CD4-positive, alpha-beta T cell treated with Interleukin-6 at 100 ng/mL for 8 hours (primary cell): ENCODE measurements at places on chromosomes 7 and 10.

DNA sequence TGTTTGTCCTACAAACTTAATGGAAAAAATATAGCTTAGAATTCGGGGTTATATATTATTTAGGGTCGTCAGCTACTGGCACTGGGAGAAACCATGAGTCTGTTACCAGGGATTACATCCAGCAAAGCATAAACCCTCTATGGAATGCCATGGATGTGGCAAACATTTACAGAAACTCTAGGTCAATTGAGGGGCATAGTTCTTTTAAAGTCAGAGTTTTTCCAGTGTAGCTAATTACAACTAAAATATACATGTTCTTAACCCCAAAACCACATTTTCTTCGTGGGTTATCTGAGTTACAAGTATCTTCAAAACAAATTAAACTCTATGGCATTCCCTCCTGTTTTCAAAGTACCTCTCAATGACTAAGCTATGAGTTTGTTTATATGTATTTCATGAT, 99.3 kb upstream of the THSD7A start:
- no peak for DNase-seq

- peak; percentile 23 for DNase-seq
Observed at GRCh38 chr7:140059273-140060242, 3.2 kb downstream of the PARP12 start.

- DNase-seq = no peak
Observed at GRCh38 chr10:132745971-132746370, 40.0 kb downstream of the NKX6-2 start.

- no peak for DNase-seq
Observed at GRCh38 chr7:19107356-19108146, 9.9 kb downstream of the TWIST1 start.

GRCh38 chr7:87448388-87448787, 27.1 kb downstream of the ABCB4 start:
- no peak for DNase-seq

- no peak for DNase-seq
Observed at GRCh38 chr7:35260246-35260645, 6.3 kb upstream of the TBX20 start.

DNA sequence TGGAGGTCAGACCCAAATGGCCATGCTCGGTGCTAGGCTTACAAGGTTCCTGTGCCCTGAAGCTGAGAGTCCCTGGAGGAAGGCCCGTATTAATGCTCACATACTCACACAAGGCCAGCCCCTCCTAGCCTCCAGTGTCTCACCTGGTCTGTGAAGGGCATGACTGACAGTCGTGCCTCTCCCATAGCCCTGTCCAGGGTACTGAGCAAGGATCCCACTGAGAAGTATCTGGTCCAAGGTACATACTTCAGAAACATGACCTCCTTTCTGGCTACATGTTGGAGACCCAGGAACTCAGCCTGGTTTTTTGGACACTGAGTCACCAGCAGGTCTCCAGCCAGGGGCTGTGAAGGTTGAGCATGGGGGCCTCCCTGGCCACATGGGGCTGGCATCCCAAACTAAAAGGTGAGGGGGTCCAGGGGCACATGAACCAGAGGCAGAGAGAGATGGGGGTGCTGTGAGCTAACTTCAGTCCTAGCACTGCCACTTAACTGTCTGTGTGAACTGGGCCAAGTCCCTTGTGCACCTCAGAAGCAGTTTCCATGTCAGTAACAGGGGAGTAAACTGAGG, 17.6 kb upstream of the RASGEF1A start:
- DNase-seq = no peak

GRCh38 chr7:78081888-78082287, 283.3 kb downstream of the PHTF2 start:
- no peak for DNase-seq

DNA sequence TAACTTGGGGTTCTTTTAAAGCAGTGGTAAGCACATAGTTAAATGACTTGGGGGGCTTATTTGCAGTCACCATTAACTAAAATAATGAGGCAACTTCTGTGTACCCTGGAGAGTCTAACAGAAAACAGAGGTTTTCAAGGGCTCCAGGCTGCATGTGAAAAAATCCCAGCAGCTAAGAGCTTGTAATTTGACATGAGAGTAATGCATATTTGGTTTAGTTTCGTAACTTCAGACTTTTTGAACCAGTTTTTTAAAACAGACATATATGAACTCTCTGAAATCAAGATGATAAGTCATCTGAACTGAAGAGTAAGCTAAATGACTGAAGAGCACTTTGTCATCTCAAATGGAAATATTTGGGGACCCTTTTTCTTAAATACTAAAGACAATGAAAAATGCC, 40.2 kb upstream of the IFRD1 start:
- DNase-seq = no peak

DNA sequence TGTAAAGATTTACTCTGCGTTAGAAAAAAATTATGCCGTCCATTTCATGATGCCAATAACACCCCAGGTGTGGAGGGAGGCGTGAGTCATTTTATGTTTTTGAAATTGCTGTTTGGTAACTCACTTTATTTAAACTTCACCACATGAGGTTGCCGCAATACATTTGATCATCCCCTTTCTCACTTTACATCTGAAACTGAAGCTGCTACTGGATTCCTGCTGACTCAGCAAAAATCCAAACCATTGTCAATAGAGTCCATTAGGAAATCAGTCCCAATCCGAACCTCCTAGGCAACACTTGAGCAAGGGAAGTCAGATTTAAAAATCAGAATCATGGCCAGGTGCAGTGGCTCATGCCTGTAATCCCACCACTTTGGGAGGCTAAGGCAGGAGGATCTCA, 136.6 kb upstream of the SVIL start:
- DNase-seq = no peak

GRCh38 chr7:55733241-55734140, 129.1 kb downstream of the SEPTIN14 start:
- no peak for DNase-seq

DNA sequence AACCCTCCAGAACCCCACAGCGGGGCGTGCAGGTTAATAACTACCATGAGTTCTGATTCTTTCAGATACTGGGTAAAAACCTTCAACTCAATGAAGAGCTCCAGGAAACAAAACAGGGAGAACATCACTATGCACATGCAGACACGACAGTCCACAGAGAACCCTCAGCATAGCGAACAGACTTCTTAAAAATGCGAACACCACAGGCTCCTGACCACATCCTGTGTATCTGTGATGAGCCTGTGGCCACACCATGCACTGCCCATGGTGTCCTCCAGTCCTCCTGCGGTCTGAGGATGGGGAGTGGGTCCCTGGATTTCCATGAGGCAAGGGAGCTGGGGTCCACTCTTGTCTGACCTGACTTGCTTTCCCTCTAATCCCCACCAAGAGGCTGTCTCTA, 107.2 kb downstream of the COBL start:
- no peak for DNase-seq

DNA sequence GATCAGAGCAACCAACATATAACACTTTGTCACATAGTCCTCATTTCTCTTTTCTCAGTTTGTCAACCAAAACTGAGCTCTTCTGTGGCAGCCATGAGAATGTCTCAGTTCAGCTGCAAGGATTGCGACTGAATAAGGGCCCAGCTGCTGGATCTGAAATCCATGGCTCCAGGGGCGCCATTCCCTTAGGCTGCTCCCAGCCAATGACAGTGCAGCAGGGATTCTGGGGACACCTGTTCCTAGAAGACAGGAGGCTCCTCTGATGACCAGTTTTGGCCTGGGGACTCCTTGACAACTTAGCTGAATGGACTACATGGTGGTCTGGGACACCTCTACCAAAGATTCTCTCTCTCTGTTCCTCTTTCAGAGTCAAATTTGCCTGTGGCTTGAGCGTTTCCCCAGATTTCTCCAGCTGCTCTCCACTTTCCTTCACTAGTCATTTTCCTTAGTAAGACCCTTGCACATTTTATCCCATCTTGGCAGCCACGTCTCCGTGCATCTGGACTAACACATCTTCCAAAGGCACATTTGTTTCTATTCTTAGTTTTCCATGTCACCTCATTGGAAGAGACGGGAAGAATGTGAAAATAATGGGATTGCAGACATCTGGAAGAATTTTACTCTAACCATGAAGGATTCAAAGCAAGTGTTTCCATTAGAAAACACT, 28.1 kb upstream of the KIF5B start:
- DNase-seq = no peak

DNA sequence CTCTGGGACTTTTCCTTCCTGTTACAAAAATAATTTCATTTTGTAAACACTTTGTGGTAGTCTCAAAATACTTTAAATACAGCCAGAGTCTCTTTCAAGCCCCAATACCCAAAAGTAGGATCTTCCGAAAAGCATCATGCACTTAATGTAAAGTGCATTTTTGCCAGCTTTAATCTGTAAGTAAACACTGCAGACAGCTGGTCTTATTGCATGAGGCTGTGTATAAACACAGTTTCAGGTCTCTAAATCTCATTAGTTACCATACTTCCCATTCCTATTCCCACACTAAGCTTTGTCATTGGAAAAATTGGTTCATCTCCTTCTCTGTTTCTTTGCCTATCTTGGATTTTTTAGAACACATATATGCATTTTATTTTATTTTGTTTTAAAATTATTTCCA, 87.6 kb upstream of the GNAI1 start:
- no peak for DNase-seq

DNA sequence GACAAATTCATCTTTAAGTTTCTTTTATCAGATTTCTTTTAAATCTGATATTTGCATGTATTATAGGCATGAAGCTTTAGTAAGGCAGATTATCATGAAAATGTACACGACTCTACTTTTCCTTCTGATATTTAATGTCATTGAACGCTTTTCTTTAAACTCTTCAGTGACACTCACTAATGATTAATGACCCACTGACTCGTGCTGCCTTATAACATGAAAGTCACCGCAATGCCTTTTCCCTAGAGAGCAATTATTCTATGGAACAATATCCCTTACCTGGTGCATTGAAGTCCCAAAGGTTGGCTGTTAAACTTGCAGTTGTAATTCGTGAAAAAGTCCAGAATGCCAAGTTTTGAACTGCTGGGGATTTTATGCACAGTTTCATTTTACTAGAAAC, 33.4 kb upstream of the HGF start:
- no peak for DNase-seq

GRCh38 chr10:31219306-31219705, 99.7 kb upstream of the ZEB1 start:
- no peak for DNase-seq

DNA sequence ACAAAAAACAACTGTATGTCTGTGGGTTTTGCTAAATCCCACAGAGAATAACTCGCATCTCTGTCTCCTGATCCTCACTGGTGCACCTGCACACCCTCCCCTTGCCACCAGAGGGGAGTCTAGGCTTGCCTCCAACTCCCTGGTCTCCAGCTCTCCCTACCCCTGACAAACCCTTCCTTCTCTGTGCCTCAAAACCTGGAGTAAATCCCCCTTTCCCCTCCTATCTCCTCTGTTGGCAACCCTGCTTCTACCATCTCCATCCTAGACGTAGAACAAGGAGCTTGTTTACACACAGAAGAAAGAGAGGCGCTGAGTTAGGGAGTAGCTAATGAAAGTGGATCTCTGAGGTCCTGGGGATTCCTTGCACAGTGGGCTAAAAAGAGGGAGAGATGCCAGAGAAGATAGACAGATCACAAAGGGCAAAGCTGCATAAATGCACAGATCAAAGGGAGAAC, 6.0 kb downstream of the MBLAC1 start:
- peak; percentile 73 for DNase-seq

DNA sequence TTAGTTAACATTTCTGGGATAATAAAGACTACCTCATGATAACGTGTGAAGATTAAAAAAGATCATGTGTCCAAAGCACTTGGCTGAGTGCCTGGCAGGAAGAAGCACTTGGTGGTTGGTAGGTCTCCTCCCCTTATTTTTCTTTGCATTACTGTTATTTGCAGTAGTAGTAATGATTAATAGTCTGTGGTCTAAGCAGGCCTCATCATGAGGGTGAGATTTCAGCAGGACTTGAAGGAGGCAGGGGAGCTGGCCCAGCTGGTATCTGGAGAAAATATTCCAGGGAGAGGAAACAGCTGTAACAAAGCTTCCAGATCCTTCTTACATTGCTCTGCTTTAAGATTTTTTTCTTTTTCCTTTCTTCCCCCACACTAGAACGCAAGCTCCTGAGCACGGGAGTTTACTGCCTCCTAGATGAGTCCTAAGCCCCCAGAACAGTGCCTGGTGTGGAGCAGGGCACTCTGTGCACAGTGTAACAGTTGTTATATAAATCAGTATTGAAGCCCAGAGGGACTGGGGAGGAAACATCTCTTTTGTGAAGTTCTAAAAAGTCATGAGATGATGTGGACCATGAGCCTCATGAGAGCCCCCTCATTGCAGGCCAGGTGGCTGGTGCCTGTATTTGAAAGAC, 31.1 kb upstream of the RHEB start:
- DNase-seq = no peak
